ENCODE measurements at places on chromosomes 7 and 10. TPM values are rescaled to one million over a fixed set of nuclear protein-coding genes. Genes with fewer than 3 reads are reported as not detected.

Gene TMEM178B
- 1.0 TPM for total RNA-seq

Gene KLHL7
- total RNA-seq, result 20.4 TPM

Gene BEND7
- 0.99 TPM for total RNA-seq

Gene ZNF804B
- not detected for total RNA-seq

Gene HABP2
- total RNA-seq, result not detected

DNA sequence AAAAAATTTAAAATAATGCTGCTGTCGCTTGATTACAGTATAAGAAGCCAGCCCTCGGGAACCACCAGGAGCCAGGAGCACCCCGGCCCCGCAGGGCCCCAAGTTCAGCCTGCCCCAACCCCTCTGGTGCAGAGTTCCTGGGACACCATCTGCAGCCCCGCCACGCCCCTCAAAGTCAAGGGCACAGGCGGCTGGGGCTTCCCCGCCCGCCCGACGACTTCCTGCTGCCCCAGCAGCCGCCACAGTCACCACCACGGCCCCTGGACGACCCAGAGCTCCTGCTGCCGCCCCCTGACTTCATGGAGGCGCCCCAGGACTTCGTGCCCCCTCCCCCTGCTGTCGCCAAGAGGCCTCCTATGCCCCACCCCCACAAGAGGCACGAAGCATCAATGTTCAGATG lies 103.6 kb upstream of the PDSS1 start:
- no peak for DNase-seq

DNA sequence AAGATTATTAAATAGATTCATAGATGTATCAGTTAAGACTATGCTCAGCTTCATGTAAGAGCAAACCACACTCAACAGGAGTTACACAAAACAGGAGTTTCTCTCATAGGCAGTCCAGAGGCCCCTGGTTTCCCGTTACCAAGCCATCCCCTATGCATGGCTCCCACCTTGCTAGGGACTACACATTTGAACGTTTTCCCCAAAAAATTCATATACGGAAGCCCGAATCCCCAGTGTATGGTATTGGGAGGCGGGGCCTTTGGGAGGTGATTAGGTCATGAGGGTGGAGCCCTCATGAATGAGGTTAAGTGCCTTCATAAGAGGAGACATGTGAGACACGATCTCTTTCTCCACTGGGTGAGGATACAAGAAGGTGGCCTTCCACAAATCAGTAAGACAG lies 29.1 kb downstream of the RSU1 start:
- peak; percentile 50 for DNase-seq

GRCh38 chr7:143439866-143440265 lies 3.4 kb upstream of the TAS2R60 start:
- DNase-seq, result no peak

GRCh38 chr7:21104124-21104500 lies 317.4 kb upstream of the SP8 start:
- DNase-seq, result no peak

GRCh38 chr10:47137311-47137851 lies 162.6 kb upstream of the GDF10 start:
- no peak for DNase-seq

DNA sequence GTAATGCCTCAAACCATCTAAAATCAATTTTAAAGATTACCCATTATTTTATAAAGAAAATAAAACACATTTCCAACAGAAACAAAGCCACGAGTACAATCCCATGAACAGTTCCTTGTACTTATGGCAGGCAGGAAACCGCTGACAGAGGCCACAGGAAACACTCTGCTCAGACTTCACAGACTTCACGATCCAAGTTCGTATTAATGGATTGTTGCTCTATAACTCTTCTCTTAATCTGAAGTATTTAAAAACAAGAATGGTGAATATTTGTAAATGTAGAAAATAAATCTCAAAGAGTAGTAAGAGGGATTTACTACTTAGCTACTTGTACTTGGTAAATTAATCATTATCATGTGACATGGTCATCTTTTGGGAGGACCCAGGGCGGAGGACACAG lies 78.3 kb downstream of the SNX10 start:
- DNase-seq, result no peak

GRCh38 chr10:35577926-35578617 lies 27.1 kb upstream of the GJD4 start:
- no peak for DNase-seq

GRCh38 chr10:71678057-71678805 lies 41.3 kb downstream of the C10orf105 start:
- no peak for DNase-seq

DNA sequence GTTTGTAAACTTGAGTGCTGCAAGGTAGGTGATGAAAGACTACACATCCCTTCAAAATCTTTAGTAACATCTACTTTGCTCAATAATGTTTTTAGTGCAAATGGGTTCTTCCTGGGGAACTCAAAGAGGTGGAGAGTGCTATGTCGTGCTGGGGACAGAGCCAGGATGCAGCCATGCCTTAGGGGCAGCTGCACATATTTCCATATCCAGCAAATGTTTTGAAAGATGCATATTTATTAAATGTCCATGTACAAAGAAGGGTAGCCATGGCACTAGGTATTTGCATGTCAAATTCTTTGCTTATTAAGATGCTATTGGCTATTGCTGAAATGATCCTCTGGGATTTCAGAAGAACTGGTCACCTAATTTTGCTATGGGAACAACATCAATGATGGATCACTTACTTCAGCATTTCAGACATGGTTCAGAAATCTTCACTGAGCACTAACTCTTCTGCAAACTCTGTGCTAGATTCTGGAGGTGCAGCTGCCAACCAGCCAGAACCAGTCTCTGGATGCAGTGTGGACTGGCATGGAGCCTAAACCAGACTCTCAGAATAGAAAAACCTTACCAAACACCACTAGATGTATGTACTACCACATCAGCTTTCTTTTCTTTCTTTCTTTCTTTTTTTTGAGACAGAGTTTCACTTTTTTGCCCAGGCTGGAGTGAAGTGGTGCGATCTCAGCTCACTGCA lies 31.7 kb upstream of the DNMBP start:
- DNase-seq, result no peak

Data from activated T-cell treated with anti-CD3 and anti-CD28 coated beads, Interleukin-2, amount 50 U/mL, for 72 hours (primary cell).